ENCODE measurements at places on chromosomes 2 and 18.
A peak's percentile ranks its signal among the peaks of the same experiment; 100 is the strongest.

DNA sequence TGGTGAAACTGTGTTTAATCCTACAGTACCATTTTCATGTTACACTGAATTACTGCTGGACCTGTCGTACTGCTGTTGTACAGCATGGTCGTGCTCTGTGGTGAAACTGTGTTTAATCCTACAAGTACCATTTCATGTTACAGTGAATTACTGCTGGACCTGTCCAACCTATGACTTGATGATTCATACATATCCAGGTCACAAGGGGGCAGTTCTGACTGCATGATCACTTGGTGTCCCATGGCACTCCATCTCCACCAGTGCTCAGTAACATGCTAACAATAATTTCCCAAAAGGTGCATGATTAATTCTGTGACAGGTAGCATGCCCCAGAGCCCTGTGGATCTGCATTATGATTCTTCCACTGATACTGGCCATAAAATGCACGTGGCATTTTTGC is 101.6 kb downstream of the ADCYAP1 start:
- DNase-seq, result no peak

- no peak for DNase-seq
Measured at GRCh38 chr2:222907048-222907447, 46.2 kb downstream of the ACSL3 start.

- DNase-seq, result no peak
Measured at GRCh38 chr18:6013171-6013810, 118.0 kb upstream of the TMEM200C start.

DNA sequence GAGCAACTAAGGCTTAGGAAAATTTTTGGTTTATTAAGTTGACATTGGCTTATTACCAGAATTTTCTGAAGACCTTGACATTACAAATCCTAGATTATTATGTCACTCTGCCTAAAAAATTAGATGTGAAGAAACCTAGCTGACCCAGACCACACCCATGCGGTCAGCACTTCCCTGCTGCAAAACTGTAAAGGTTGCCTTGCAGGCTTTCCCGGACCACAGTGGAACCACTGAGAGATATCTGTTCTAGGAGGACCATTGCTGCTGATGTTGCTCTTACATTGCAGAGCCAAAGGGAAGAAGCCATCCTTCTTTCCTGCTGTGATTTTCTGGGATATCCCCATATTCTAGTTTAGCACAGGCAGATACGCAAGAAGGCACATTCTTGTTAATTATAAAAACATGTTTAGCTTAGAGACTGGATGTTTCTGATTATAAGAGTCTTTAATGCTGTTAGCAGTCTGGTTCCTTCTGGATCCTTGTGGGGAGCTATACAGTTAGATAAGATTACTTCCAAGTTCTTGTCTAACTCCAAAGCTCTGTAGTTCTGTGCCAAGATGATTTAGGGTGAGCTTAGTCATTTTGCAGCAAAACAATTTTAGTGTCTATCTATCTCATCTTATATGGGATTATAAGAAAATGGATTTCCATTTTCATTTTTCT is 70.2 kb downstream of the AOX1 start:
- DNase-seq, result no peak

DNA sequence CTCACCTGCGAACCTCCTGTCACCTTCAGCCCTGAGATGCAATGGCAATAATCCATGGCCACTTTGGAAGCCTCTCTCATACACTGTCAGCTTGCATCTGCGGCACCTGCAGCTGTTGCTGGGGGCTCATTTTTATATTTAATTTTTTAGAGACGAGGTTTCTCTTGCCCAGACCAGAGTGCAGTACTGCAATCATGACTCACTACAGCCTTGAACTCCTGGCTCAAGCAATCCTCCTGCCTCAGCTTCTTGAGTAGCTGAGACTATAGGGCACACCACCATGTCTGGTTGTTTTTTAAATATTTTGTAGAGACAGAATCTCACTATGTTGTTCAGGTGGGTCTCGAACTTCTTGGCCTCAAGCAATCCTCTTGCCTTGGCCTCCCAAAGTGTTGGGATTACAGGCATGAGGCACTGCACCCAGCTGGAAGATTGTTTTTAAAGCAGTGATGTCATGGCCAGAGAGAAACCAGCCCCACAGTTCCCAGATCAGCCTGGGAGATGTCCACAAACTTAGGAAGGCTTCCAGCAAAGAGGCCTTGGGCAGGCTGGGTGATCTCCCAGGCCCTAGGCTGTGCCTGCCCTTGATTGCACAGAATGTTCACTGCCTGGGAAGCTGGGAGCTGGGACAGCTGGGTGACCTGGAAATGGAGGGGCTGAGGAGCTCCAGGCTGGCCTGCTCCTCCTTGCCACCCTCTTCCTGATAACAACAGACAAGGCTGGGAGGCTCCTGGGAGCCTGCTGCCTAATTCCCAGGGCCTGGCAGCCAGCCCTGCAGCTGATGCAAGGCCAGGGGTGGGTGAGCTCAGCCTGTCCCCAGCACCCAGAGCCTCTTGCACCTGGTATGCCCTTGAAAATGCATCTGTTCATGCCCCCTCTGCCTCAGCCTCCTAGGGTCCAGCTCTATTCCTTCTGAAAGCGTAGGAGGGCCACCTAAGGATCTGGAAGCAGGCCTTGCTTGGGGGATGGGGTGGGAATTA is 27.1 kb downstream of the SH2D6 start:
- DNase-seq, result no peak

- no peak for DNase-seq
Measured at GRCh38 chr2:10238396-10238795, 64.3 kb upstream of the HPCAL1 start.

DNA sequence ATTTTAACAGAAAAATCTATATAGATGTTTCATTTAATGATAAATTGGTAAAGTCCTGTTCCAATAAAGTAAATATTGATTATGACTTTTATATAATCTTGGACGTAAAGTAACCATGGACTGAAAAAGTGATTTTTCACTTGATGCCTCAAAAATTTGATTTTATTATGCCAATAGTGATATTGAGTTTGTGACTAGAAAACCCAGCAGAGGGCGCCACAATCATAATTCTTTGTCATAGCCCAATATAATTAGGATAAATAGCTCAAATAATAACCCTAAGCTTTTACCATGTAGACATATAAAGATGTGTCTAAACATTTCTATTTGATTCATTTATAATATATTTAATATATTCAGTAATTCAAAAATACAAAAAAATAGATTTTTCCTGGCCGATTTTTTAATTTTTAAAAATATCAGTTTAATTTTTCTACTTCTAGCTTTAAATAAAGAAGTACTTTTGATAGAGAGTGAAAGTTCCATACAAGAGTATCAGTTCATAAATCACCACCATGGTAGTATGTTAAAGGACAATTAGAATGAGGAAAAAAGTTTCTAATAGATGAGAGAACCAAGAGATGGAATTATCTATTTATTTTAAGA is 30.7 kb downstream of the CAMKMT start:
- DNase-seq, result peak; percentile 68

DNA sequence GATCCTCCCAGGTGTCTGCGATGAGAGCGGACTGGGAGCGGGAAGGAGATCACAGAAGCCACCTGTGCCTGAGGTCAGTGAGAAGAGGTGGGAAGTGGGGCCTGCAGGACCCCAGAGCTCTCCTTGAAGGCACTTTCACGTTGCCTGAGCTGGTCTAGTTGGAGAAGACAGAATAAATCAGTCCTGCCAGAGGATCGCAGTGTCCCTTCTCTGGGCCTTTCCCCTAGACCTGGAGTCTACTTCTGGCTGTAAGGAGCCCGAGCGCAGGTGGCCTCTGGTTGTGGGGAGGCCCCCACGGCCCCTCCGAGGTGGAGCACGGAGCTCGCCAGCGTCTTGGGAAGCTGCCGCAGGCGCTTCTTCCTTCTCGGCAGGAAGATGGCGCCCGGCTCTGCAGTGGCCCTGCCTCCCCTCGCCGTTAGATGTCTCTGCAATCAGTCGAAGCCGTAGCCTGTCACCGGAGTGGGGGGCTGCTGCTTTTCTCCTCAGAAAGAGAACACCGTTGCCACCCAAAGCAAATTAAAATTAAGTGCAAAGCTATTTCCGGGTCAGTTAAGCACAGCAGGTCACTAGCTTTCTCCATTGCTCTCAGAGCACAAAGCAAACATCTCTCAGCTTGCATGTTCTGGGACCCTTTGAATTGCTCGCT is 212.0 kb upstream of the MYT1L start:
- DNase-seq, result peak; percentile 7

GRCh38 chr2:109453371-109453995 is 160.3 kb downstream of the SEPTIN10 start:
- DNase-seq, result no peak

- no peak for DNase-seq
Measured at GRCh38 chr2:159553727-159554126, 62.6 kb downstream of the BAZ2B start.

DNA sequence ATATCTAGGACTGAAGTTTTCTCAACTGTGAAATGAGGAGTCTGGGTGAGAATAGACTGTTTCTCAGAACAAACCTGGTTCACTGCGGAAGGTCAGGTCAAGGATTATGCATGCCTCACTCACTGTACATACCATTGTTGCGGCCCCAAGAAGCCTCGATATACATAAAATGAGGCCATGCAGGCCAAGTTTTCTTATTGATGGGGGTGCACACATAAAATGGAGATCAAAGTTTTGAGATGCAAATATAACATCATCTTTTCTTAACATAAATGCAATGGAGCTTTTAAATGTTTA is 1366.1 kb upstream of the CELF4 start:
- DNase-seq, result no peak

- DNase-seq, result no peak
Measured at GRCh38 chr2:7697052-7697451, 779.8 kb downstream of the RNF144A start.

DNA sequence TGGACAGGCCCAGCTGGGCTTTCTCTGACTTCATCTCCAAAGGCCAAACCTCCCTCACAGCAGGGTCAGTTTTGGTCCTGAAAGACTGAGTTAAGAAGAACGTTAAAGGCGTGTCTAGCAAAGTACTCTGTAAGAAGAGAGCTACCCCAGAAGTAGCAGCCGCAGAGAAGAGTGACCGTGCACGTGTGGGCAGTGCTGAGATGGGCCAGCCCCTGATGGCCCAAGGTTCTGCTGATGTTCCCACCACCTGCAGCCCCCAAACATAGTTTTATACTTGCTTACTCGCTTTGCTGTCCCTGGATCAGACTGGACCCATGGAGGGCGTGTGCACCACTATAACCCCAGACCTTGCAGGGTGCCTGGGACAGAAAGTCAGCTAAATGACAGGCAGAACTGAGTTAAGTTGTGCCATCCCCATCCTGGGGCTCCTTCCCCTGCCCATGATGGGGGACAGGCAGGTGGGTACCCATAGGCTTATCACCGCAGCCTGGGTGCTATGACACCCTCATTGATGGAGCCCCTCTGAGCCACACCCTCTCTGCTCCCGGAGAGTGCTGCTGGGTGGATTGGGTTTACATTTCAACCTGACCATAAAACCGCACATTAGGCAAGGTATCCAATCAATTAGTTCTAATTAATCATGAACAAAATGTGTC is 367.3 kb upstream of the HS6ST1 start:
- no peak for DNase-seq

All from CD4-positive, alpha-beta T cell treated with Interleukin-17A for 4 hours (primary cell).